Cortex of kidney (tissue), 1 donor: ENCODE measurements at places on chromosomes 6 and 20.

DNA sequence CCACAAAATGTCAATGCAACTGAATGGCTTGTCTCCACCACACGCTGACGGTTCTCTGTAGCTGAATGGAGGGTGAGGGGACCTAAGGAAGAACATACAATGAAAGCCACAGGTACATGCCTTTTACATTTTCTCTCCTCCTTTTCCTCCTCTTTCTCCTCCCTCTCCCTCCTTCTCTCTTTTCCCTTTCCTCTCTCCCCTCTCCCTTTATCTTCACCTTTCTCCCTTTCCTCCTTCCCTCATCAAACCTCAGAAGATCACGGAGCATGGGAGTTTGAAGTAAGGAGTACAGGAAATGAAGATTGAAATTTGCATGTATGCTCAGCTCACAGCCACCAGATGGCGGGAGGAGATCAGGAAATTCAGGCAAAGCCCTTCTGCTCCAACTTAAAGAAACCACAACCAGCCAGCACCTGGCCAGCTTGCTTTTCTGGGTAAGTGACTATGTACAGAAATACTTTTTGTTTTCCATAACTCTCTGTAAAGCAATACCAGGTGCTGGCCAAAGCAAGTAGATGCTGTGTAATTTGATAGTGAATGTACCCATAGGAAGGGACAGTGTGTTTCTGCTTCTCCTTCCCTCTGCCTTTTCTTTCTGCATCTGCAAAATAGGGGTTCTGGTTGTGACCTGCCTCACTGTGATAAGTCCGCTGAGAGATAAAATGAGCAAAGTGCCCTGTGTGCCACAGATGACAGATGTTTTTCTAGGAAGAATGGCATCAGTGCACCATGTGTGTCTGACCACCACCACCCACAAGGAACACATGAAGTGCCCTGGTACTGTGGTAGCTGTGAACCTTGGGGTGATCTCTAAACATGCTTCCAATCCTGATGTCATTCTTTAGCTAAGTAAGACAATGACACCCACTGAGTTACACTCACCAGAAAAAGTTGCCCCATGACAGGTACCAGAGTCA, 18.6 kb upstream of the FOXO3 start:
- no peak for DNase-seq

DNA sequence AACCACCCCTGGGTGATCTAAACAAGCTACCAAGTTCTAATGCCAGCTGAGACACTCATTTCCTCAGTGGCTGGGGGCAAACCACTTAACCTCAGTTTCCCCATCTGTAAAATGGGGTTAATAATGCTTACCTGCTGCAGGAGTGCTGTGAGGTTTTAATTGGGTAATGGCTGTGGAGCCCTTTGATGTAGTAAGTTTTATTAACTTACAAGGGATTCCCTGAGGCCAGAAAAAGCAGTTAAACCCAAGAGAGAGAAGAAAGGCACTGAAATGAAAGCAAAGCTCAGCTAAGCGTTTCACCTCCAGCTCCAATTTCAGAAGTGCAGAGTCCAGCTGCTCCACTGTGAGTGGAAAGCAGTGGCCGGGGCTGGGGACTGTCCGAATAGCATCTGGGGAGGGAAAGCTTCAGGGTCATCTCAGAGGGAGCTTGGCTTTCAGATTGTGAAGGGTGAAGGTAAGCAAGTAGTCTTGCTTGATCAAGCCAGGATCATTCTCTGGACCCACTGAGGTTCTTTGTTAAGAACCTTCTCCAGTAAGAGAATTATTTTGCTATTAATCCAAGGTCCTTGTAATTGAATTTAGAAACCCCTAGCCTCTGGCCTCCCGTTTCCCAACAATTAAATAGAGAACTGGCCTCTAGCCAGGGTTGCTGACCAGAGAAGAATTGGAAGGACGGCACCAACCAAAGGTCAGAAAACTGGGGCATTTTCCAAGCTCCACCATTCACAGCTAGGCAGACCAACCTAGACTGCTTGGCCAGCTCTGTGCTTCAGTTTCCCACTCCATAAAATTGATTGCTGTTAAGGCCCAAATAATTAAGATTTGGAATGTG, 20.9 kb upstream of the TCP11 start:
- no peak for DNase-seq

- DNase-seq, result no peak
Observed at GRCh38 chr6:24284006-24284405, 73.9 kb downstream of the DCDC2 start.

- DNase-seq, result no peak
Observed at GRCh38 chr6:156804402-156804801, 27.2 kb downstream of the ARID1B start.

DNA sequence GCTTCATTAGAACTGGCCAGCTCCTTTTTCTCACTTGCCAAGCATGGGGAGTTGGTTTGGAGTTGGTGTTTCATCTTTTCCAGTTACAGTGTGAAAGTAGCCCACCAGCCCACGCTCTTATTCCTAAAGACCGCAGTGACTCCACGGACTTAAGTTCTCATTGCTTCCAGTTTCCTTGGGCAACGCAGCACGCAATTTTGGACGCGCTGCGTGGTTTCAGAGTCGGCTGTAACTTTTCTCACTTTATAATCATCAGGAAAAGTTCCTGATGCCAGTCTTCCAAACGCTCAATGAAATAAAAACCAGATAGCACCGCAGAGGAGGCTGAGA, 381 bp upstream of the PEX7 start:
- DNase-seq, result no peak

- no peak for DNase-seq
Observed at GRCh38 chr6:47090881-47091280, 48.7 kb upstream of the ADGRF1 start.

DNA sequence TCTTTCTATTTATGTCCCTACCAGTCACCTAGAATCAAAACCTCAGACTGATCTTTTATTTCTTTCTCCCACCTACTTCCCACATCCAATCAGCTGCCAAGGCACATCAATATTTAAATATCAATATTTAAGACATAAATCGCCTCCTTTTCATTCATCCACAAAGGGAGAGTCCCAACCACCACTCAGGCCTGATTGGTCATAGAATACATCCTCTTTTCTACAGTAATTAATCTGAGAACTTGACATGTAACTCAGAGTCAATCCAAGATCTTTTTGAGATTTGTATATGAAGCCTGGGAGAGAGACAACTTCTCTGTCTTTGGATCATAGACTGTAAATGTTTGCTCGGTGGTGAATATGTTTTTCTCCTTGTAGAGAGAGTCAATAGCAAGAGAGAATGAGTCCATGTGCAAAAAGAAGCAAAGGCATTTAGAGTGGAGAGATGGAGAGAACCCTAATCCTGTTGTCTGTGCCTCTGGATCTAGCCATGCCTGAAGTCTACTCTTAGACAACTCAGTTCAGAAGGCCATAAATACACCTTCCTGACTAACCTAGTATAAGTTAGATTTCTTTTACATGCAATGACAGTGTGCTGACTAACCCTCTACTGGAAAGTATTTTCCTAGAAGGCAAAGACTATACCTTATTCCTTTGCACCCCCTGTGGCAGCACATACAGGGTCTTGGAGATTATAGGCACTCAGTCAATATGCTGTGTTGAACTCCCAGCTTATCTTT, 12.1 kb upstream of the NEDD9 start:
- no peak for DNase-seq

- DNase-seq, result no peak
Observed at GRCh38 chr6:47743744-47744143, 38.1 kb upstream of the OPN5 start.
